ENCODE measurements at places on chromosomes 12 and 14. TPM values are rescaled to one million over a fixed set of nuclear protein-coding genes. Genes with fewer than 3 reads are reported as not detected.

DNA sequence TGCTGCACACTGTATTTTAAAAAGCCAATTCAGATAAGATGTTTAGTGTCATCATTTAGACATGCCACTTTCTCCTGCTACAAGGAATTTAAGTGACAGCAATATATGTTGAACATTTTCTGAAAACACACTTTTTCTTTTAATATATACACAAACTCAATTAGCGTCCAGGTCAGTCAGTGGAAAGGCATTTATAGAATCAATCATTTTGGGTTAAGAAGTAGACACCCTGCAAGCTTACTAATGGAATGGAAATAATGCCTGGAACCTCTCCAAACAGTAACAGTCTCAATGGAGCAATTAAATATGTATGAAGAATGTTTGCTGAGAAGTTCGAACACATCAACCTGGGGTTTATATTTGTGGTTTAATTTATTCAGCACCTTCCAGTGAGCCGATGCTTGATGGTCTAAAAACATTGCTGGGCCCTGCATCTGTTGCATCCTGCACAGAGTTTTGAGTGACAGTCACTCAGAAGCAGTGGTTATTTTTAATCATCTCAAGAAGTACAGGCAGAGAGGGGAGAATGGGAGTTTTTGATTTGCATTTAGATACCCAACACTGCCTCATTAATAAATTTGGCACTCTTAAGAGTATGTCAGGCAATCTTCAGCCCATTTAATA, 410.7 kb downstream of the TMEM117 start:
- no peaks in the 10 kb centered on the region for H3K4me1 ChIP-seq
- no peak for ATAC-seq
- H3K36me3 ChIP-seq: no peaks in the 10 kb centered on the region
- H3K27me3 ChIP-seq: no peaks in the 10 kb centered on the region
- H3K4me3 ChIP-seq: no peak overlapping the region

DNA sequence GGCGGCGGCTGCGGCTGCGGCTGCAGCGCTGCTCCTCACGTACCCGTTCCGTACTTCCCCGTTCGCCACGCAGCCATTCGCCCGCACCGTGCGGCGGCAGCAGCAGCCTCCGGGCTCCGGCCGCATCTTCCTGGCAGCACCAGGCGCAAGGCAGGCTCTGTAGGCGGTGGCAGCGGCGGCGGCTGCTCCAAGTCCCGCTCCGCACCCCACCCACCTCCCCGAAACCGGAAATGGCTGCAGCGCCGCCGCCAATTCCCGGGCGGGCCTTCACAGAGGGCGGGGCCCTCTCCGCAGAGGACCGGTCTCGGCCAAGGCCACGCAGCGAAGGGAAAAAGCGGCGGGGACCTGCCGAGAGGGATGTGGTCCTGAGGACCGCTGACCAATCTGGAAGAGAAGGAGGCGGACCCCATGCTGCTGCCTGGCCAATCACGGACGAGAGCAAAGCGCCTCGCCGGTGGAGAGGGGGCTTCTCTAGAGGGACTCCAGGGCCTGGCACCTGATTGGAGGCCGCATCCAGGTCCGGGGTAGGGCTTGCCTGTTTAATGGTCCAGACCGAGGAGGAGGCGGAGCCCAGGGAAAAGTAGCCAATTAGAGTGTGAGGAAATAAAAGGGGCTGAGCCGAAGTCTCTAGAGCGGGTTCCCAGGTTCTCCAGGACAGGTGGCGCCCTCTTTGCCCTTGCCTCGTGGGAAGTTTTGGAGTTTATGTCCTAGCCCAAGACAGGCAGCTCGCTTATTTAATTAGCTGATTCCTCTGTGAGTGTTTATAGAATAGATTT, at the start of gene SPTLC2:
Gene SPTLC2 (minus strand): TSS at position 184 of the 776 bp plus-strand sequence. CDS start 58 bp downstream, at position 126.
- H3K36me3 ChIP-seq: peaks cover 21% of the 10 kb centered on the region
- H3K4me1 ChIP-seq: peaks cover 24% of the 10 kb centered on the region
- H3K4me3 ChIP-seq: peak within 1 kb of the TSS; percentile 98
- H3K27me3 ChIP-seq: no peaks in the 10 kb centered on the region

GRCh38 chr12:62146318-62146717, 113.9 kb upstream of the USP15 start:
- H3K4me3 ChIP-seq: no peak overlapping the region
- H3K27me3 ChIP-seq: peaks cover 5% of the 10 kb centered on the region
- no peaks in the 10 kb centered on the region for H3K4me1 ChIP-seq
- no peak for ATAC-seq
- H3K36me3 ChIP-seq: no peaks in the 10 kb centered on the region

GRCh38 chr12:77686760-77687159, 143.9 kb upstream of the NAV3 start:
- H3K27ac ChIP-seq: no peak overlapping the region
- no peak for ATAC-seq
- H3K36me3 ChIP-seq: no peaks in the 10 kb centered on the region
- no peaks in the 10 kb centered on the region for H3K27me3 ChIP-seq
- H3K4me1 ChIP-seq: no peaks in the 10 kb centered on the region
- no peak overlapping the region for H3K4me3 ChIP-seq

- H3K27me3 ChIP-seq: peaks cover 13% of the 10 kb centered on the region
- H3K4me1 ChIP-seq: no peaks in the 10 kb centered on the region
- no peak for ATAC-seq
- H3K27ac ChIP-seq: no peak overlapping the region
Observed at GRCh38 chr14:81567302-81567701, 33.6 kb upstream of the SEL1L start.

- peaks cover 48% of the 10 kb centered on the region for H3K4me1 ChIP-seq
- H3K4me3 ChIP-seq: peak overlapping the region; percentile 49
- peak overlapping the region; percentile 40 for H3K27ac ChIP-seq
- ATAC-seq: no peak
Observed at GRCh38 chr12:47407463-47408129, 298.2 kb downstream of the RPAP3 start.

DNA sequence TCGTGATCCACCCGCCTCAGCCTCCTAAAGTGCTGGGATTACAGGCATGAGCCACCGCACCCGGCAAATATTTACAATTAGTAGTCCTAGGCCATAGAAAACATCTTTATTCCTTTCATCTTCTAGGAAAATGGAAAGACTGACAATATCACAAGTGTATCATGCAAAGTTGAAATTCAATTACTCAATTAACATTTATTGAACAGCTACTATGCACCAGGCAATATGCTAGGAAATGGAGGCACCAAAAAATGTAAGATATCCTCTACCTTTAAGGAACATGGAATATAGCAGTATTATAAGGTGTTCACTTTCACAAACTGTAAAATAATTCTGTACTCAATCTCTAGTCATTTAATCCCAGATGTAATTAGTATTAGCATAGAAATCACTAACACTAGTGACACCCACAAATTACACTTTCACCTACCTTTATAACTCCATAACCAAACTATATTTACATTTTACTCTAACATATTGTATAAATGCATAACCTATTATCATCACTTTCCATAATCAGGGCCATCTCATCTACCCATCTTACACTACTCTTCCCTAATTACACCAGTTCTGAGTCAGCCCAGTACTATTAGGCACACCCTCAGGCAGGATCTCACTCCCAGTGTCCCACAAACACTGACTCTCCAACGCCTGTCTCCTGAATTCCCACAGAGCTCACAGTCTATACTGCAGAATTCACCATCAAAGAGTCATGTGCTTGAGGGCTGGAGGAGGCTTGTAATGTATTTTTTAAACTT, 10.4 kb downstream of the CORO1C start:
- ATAC-seq: no peak
- H3K27ac ChIP-seq: no peak overlapping the region
- H3K4me3 ChIP-seq: no peak overlapping the region
- no peaks in the 10 kb centered on the region for H3K36me3 ChIP-seq
- peaks cover 29% of the 10 kb centered on the region for H3K4me1 ChIP-seq
- H3K27me3 ChIP-seq: no peaks in the 10 kb centered on the region

DNA sequence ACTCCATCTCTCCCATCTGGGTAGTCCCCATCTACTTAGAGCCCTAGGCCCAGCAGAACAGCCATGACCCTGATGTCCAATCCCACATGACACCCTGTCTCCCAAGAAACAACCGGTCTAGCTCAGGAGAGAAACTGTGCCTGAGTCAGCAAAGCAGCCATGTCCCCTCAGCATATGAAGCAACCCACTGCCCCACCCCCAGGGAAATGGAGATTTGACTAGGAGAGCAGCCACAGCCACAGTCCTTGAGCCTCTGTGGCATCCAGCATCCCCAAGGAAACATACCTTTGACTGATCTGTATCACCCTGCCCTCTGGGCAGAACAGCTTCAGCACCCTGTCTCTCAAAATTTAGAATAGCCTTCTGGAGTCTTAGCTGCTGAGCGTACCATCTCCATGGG, 641.9 kb upstream of the FBXO33 start:
- no peaks in the 10 kb centered on the region for H3K36me3 ChIP-seq
- no peaks in the 10 kb centered on the region for H3K27me3 ChIP-seq
- no peak overlapping the region for H3K4me3 ChIP-seq
- no peak for ATAC-seq
- no peak overlapping the region for H3K27ac ChIP-seq

GRCh38 chr12:94831081-94831751, 172.3 kb downstream of the NDUFA12 start:
- no peaks in the 10 kb centered on the region for H3K27me3 ChIP-seq
- H3K27ac ChIP-seq: peak overlapping the region; percentile 65
- ATAC-seq: peak; percentile 90
- peaks cover 19% of the 10 kb centered on the region for H3K4me1 ChIP-seq
- H3K36me3 ChIP-seq: no peaks in the 10 kb centered on the region
- H3K4me3 ChIP-seq: peak overlapping the region; percentile 32

DNA sequence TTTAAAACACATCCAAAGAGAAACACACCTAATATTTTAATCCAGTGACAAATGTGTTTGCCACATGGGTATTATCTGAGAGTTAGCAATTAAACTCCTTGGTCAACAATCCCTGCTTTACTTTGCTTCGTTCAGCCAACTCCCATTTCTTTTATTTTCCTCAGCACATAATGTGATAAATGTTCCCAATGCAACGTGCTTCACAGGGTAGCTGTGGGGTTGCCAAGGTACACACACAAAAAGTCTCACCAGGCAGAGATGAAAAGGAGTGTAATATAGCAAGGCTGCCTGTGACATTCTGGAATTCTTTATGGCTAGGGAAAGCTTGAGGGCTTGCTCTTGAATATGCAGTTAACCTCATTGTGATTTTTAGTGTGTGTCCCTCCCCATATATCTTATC, 208.0 kb upstream of the DIO2 start:
- no peak overlapping the region for H3K4me3 ChIP-seq
- ATAC-seq: no peak
- no peak overlapping the region for H3K27ac ChIP-seq
- H3K4me1 ChIP-seq: no peaks in the 10 kb centered on the region
- H3K36me3 ChIP-seq: no peaks in the 10 kb centered on the region

DNA sequence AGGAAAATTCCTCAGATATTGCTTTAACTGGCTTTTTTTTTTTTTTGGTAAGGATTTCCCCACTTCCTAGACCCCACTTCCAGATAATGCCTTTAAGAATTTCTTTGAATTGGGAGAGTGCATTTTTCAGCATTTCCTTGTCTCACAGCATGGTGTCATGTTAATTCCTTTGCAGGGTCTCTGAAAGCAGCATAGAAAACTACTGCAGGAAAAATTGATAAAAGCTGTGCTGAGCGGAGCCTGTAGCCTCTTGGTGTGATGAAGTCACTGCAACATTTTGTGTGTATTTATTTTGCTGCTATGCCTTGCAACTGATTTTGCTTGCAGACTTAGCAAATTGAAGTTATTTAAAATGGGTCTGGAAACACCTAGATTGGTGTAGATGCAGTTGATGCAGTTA, 2.7 kb downstream of the ANO4 start:
- no peak for ATAC-seq
- H3K27me3 ChIP-seq: peaks cover 5% of the 10 kb centered on the region
- no peak overlapping the region for H3K4me3 ChIP-seq

CCDC88C gene
- 172 TPM for total RNA-seq

FMNL3 gene
- total RNA-seq: 19.9 TPM

KIF26A gene
- total RNA-seq: 1.1 TPM

- no peak for ATAC-seq
- H3K27me3 ChIP-seq: no peaks in the 10 kb centered on the region
- H3K4me3 ChIP-seq: no peak overlapping the region
- H3K27ac ChIP-seq: peak overlapping the region; percentile 38
- peaks cover 11% of the 10 kb centered on the region for H3K4me1 ChIP-seq
Observed at GRCh38 chr12:53346491-53346890, 10.3 kb upstream of the SP7 start.

ITGA7 gene
- total RNA-seq: 8.7 TPM

OTUB2 gene
- total RNA-seq: 6.3 TPM

LPAR5 gene
- 4.5 TPM for total RNA-seq

DNA sequence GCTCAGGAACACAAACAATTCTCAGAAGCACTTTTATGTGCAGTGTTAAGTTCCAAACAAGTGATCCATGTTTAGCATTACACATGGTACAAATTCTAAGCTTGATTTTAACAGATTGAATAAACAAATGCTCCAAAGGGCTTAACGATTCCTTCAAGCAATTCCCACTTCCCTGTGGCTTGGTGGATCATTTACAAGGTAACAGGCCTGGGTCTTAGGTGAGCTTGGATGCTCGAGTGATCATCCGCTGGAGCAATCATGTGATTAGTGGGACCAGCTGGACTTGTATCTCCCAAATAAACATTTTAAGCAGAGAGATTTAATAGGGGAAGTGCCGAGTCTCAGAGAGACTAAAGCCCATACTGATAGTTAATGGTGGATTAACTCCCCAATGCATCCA, 70.7 kb downstream of the CALM1 start:
- ATAC-seq: no peak
- H3K27me3 ChIP-seq: peaks cover 11% of the 10 kb centered on the region
- no peak overlapping the region for H3K27ac ChIP-seq
- H3K4me3 ChIP-seq: no peak overlapping the region

DNA sequence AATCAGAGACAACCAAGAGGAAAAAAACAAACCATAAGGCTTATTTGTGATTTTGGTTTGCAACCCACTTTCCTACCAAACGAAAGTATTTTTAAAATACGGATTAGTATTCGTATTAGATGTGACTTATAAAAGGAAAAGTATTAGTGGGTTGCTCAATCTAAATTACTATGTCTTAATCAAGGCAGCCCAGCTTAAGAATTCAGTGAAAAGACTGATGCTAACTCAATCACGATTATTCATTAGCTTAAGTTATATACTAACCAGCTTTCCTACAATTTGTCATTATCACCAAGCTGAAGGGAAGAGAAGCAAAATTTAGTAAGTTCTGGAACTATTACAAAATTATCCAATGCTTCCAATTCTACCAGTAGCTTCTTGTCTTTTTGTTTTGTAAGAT, 62.7 kb downstream of the FERMT2 start:
- no peak overlapping the region for H3K27ac ChIP-seq
- no peak overlapping the region for H3K4me3 ChIP-seq
- H3K4me1 ChIP-seq: peaks cover 9% of the 10 kb centered on the region
- ATAC-seq: no peak
- H3K36me3 ChIP-seq: no peaks in the 10 kb centered on the region
- no peaks in the 10 kb centered on the region for H3K27me3 ChIP-seq

DNA sequence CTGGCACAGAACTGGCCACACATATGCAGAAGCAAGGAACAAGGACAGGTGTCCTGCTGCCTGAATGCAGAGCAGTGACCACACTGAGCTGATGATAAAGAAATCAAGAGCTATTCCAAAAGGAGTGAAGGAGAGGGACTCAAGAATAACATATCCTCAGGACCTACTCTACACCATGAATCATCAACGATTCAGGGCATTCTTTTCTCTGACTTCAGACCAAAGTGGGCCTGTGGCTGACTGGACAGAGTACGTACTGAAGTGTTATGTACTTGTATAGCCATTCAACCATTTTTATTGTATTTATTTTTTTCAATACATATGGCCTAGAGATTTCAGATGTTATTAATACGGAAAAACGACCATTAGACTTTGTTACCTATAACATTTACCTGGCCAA, 177.5 kb upstream of the TMTC1 start:
- H3K4me3 ChIP-seq: no peak overlapping the region
- H3K4me1 ChIP-seq: no peaks in the 10 kb centered on the region
- no peaks in the 10 kb centered on the region for H3K27me3 ChIP-seq
- ATAC-seq: no peak

Measured in activated T-helper 17 cell treated with anti-CD3 and anti-CD28 coated beads, Interleukin-2, amount 50 U/mL, for 72 hours (primary cell).